Posterior vena cava (tissue), 2 donors: ENCODE measurements at places on chromosomes 2 and 18. TPM values are rescaled to one million over a fixed set of nuclear protein-coding genes. Genes with fewer than 3 reads are reported as not detected.
A peak's percentile ranks its signal among the peaks of the same experiment; 100 is the strongest.

- DNase-seq = no peak
These were observed 786 bp downstream of the TAF1B start for GRCh38 chr2:9844036-9844483.

RNF152 gene
- total RNA-seq = 13.5 TPM

- no peak for DNase-seq
These were observed 3.1 kb upstream of the GMPPA start for GRCh38 chr2:219495531-219496122.

DNA sequence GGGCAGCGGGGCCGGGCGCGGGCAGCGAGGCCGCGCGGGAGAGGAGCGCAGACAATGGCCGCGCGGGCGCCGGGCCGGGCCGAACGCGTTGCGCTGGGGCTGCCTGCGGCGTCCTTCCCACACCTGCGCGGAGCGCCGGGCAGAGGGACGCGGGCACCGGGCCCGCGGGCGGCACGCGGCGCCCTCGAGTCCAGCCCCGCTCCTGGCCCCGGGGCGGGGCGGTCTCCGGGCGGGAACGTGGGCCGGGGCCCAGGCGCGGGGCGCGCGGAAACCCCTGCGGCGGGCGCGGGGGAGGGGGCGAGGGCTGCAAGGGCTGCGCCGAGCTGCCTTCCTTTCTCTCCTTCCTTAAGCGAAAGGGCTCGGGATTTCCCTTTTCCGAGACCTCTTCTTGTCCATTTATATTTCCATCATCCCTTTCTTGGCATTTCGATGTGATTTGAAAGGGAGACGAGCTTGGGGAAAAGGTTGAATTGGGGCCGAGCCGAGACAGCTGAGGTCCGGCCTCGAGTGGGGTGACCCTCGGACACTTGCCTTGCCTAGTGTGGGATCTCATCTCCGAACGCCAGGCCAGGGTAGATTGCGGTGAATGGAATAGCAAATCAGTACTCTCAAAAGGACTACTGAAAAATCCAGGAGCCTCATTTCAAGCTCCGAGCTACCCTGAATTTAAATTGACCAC, 676 bp downstream of the KLHL23 start:
- no peak for DNase-seq

DNA sequence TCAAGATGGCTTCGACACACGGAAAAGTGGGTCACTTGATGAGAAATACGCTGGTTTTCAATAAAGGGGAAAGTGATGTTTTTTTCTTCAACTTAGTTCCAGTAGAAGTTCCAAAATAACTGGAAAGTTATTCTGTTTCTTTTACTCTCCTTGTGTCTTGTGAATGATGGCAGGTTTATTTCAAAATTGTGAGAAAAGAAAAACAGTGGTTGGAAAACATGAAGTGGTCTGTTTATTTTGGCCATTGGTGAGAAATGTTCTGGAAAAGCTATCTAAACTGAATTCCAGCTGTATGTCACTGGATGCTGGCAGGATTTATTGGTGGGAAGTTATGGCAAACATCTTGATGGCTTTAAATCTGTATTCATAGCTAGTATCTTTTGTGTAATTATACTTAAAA, 484.1 kb downstream of the DCC start:
- no peak for DNase-seq

DNA sequence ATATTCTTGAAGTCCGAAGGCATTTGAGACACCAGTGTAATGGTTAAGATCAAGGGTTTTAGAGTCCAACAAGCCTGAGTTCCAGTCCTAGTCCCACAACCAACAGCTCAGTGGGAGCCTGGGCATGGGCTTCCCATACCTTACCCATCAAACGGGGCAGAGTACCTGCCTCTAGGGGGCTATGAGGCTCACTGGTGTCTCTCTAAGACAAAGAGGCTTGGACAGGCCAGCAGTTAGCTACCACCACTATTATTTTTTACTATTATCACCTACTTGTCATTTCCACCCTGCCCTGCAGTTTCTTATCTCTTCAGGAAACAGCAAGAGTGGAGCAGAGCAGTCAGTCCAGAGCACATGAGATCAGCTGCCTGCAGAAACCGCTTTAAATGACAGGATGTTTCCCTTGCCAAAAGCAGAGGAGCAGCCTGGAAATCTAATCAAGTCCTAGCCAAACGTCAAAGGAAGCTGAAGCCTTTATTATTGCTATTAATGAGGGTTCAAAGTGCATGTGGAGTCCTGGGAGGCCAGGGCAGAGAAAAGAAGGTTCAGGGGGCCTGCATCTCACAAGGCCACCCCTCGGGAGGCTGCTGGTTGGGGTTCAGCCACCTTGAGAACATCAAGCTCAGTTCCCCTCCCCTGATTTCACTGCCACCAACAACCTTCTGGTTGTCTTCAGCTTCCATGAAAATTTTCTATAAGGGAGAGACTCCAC, 66.6 kb downstream of the STPG4 start:
- DNase-seq = no peak

IGFBP2 gene
- total RNA-seq = 54.8 TPM

- DNase-seq = no peak
These were observed 317.8 kb upstream of the FANCL start for GRCh38 chr2:58558881-58559280.

- no peak for DNase-seq
These were observed 24.4 kb downstream of the CD28 start for GRCh38 chr2:203730883-203731282.

DNA sequence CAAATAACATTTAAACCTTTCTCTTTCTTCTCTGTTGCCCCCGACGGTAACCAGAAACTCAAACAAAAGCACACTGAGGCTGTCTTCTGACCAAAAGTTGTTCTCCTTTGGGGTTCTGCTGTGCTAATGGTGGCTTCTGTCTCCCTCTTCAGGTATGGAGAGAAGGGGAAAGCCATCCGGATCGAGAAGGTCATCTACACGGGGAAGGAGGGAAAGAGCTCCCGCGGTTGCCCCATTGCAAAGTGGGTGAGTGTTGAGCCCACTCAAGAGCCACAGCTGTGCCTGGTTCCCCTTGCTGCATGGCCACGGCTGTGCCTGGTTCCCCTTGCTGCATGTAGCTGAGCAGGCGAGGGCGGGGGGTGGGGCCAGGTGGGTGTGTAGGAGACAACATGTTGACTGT, 67.4 kb downstream of the BOLA3 start:
- DNase-seq = no peak

GRCh38 chr18:61348230-61348629, 15.0 kb downstream of the CDH20 start:
- no peak for DNase-seq

DNA sequence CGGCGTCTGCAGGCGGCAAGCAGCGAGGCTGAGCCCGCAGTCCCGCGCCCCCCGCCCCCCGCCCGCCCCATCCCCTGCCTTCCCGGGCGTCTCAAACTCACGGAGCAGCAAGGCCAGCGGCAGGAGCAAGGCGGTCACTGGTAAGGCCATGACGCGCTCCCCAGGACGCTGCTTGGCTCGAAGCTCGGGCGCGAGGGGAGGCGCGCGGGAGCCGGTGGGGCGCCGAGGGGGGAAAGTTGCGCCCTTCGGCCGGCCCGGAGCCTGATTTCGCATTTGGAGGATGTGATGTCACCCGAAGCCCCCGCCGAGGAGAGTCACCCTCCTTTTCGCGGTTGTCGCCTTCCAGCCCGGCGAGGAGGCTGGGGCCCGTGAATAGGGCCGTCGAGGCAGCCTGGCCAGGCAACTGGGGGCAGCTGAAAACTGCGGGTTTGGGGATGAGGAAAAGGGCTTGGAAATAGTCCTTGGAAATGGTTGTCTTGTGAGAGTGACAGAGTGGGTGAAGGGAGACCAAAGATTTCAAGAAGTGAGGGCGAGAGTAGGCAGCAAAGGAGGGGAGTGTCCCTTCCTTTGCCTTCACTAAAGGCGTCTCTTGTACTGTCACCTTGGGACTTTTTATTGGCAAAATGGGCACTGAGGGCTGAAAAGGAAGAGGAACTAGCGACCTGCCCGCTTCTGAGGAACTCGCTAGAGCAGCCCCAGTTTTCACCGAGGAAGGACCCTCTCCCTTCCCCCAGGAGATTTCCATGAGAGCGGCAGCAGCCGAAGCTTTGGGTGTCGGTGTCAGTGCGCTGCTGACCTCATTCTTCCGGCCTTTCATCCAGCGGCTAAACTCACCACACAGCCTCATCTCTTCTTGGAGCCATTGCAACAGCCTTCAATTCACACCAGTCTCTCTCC, at the start of gene CD8A:
Gene CD8A (minus strand): TSS at position 238 of the 897 bp plus-strand sequence. CDS start 88 bp downstream, at position 150.
- no peak for DNase-seq

DNA sequence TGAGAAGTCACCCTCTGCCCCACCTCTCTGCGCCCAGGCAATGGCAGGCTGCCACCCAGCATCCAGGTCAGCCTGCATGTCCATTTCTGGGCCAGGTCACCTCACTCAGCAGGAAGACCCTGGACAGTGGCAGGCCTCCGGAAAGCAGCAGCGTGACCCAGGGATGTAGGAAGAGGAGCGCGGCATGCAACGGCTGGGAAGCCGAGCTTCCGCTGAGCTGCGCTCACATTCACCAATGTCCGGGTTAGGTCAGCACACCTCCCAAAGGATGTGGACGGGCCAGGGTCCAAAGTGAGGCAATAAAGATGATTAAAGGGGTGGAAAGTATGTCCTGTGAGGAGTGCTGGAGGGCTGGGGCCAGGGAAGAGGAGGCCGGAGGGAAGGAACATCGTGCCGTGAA, 174.5 kb downstream of the CTIF start:
- DNase-seq = peak; percentile 88

DNA sequence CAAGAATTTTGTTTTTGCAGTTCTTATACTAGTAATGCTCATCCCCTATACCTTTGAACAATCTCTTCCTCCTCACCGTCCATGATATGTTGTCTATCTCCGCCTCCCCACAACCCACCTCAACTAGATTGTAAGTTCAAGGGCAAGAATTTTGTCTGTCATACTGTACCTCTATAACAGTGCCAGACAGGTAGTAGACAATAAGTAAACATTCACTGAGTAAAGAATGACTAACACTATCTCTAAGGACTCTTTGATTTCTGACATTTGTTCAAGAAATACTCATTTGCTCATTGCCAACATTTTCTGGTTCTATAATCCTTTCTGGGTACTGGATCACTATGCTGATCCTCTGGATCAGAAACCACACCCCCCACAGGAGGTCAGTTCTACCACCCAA, 82.4 kb downstream of the EXOC6B start:
- DNase-seq = no peak

GRCh38 chr2:125961739-125962138, 694.2 kb upstream of the GYPC start:
- DNase-seq = no peak

GRCh38 chr2:173715441-173715840, 249.7 kb downstream of the SP3 start:
- no peak for DNase-seq

OXER1 gene
- 2.2 TPM for total RNA-seq

B3GNT7 gene
- 7.7 TPM for total RNA-seq

GRCh38 chr18:5891184-5891853, 4.0 kb downstream of the TMEM200C start:
- peak; percentile 76 for DNase-seq
